ENCODE measurements at places on chromosomes 11 and 22. TPM values are rescaled to one million over a fixed set of nuclear protein-coding genes. Genes with fewer than 3 reads are reported as not detected.

GP1BB gene
- 1.0 TPM for total RNA-seq

SLC25A1 gene
- total RNA-seq: 106 TPM

MAP6 gene
- 0.30 TPM for total RNA-seq

SUSD2 gene
- total RNA-seq: 0.15 TPM

SMC1B gene
- total RNA-seq: not detected

Data from mammary microvascular endothelial cell (primary cell).